LHCN-M2 (cell line): ENCODE measurements at places on chromosomes 11 and 22.

DNA sequence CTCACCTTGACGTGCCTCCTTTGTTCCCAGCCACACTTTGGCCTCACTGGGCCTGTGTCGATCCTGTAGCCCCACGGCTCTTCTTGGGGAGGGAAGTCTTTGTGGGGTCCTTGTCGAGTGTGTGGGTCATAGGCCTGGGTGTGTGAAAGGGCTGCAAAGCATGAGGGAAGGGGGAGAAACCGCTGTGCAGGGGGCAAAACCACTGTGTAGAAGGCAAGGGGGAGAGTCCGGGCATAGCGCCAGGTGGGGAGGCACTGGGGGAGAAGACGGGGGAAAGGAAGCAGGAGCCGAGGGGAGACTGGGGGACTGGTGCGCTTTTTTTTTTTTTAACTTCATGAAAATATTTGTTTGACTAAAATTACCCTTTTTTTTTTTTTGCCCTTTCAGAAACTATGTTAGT, 65.1 kb upstream of the RASD2 start:
- no peak for DNase-seq

DNA sequence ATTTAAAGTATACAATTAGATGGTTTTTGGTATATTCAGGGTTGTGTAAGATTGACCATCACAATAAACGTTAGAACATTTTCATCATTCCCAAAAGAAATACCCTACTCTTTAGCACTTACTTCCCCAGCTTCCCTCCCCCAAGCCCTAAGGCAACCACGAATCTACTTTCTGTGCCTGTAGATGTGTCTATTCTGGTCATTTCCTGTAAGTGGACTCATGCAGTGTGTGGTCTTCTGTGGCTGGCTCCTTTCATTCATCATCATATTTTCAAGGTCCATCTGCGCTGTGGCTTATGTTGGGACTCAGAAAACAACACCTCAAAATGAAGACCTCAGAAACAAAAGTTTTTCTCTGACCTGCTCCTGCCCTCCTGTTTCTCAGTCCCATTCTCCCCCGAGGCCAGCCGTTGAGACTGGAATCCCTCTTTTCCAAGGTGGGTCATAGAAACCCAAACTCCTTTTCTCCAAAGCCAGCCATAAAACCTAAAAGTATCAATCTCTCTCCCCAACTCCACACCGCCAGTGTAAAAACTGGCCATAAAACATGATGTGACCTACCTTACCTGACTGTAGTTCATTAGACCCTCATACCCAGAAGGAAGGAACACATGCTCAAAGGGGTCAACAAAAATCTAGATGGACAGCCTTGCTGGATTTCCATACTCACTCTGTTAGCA, 12.9 kb upstream of the TMPRSS13 start:
- DNase-seq, result no peak

- no peak for DNase-seq
Observed at GRCh38 chr22:38289583-38290082, 16.8 kb upstream of the TMEM184B start.

GRCh38 chr11:8910649-8911026, 351 bp upstream of the AKIP1 start:
- no peak for DNase-seq

GRCh38 chr11:108508653-108509593, 10.7 kb upstream of the POGLUT3 start:
- no peak for DNase-seq

DNA sequence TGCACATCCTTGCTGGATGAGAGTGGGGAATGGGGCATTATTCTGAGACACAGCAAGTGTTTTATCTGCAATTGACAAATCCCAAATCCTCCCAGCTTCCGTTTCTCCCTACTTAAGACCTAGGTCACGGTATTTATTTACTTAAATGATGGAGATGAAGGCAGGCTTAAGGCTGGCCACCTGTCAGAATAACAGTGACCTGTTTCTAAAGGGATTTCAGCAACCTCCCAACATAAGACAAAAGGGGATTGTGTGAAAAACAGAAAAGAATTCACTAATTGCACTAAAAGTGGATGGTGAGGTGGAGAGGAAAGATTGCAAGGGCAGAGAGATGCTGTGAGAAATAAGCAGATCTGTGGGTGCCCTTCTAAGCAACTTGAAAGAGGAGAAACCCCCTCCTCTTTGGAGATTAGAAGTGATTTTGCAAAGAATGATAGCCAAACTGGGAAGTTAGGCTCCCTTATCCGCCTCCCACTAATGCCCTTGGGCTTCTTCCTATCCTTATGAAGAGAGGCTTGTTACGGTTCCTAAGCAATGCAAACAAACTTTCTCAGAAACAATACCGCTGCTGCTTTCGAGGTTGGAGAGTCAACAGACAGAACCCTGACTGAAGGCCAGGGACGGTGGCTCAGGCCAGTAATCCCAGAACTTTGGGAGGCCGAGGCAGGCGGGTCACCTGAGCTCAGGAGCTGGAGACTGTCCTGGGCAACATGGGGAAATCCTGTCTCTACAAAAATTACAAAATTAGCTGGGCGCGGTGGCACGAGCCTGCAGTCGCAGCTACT, 84.3 kb downstream of the ARL14EP start:
- no peak for DNase-seq

DNA sequence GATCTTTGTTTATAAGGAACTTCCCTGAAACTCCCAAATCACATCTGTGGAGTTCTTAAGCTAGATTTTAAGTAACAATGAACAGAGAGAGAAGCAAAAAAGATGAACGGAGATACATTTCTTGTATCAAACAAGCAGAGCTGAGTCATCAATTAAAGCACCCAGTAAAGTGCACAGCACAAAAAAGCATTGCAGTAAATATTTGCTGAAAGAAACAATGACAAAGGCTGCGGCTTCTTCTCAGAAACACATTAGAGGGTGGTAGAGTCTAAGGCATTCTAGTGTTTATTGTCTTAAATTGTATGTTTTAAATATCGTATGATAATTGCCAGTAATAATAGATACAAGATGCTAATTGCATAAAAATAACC, 941.6 kb upstream of the CHORDC1 start:
- DNase-seq, result peak; percentile 43

GRCh38 chr11:2771758-2772466, 72.1 kb upstream of the KCNQ1OT1 start:
- DNase-seq, result no peak

GRCh38 chr11:11389238-11389637, 36.2 kb upstream of the CSNK2A3 start:
- DNase-seq, result no peak
